HTR-8/SVneo (cell line): ENCODE measurements at places on chromosomes 1 and 21.

- DNase-seq = no peak
Observed at GRCh38 chr1:214415131-214415530, 134.2 kb downstream of the SMYD2 start.

GRCh38 chr1:60527567-60527966, 454.0 kb upstream of the C1orf87 start:
- DNase-seq = no peak

- DNase-seq = no peak
Observed at GRCh38 chr1:12778907-12779306, 5.4 kb downstream of the PRAMEF12 start.

DNA sequence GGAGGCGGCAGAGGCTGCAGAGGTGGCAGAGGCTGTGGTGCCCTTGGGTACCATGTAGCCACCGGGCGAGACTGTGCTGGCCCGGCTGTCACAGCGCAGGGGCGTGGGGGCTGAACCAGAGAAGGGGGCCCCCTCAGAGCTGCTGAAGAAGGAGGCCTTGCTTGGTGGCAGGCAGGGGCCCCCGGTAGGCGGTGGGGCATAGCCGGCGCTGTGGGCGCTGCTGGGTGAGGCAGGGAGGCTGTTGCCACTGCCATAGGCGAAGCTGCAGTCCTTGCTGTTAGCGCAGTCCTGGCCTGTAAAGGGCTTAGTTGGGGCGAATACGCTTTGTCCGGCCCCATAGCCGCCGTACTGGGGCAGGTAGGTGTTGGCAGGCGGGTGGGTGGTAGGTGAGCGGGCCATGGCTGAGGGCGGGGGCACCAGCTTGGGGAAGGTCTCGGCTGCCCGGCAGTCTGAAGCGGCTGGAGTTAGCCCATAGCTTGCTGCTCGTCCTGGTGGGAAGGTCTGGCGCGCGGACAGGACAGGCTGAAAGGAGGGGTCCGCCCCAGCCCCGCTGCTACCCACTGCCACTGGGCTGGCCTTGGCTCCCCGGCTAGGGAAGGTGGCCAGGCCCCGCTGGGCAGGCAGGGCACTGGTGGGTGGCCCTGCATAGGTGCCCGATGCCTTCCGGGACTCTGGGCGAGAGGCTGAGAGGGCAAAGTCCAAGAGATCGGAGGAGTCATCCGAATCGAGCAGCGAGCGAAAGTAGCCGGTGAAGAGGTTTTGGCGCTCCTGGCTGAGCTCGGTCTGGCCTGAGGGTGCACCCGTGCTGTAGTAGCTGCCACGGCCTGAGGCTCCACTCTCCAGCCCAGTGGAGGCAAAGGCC, 54.9 kb downstream of the AHDC1 start:
- no peak for DNase-seq

- DNase-seq = no peak
Observed at GRCh38 chr1:6535214-6535613, 19.1 kb downstream of the NOL9 start.

GRCh38 chr1:30366911-30367310, 356.5 kb downstream of the MATN1 start:
- DNase-seq = no peak

DNA sequence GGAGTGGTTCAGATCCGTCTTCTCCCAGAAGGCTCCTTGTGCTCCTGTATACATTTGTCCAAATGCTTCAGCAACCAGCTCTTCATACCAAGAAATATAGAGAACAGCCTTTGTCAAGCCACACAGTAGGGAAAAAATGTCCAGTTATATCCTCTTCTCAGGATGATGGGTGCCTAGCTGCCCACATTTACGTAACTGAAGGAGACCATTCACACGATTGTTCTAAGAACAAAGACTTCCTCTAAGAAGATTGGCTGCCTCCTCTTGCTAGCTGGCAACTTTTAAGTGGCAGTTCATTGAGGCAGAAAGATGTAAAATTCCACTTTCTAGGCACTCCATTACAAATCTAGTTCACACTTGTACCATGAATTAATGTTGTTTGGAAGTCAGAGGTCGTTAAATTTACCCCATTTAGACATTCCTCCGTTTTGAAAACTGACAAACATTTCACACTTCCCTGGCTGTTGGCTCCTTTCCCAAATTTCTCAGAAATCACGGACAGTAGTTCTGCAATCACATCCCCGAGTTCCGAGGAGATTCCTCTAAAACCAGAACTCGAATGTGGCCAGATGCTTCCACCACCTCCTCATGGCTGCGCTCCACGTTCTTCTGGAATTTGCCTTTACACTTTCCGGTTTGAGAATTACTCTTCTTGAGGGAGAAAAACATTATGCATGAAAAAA, 45.6 kb upstream of the CSF1 start:
- no peak for DNase-seq

- DNase-seq = no peak
Observed at GRCh38 chr1:229762891-229763290, 136.8 kb downstream of the URB2 start.
